ENCODE measurements at places on chromosomes 3 and 15.
A peak's percentile ranks its signal among the peaks of the same experiment; 100 is the strongest.

DNA sequence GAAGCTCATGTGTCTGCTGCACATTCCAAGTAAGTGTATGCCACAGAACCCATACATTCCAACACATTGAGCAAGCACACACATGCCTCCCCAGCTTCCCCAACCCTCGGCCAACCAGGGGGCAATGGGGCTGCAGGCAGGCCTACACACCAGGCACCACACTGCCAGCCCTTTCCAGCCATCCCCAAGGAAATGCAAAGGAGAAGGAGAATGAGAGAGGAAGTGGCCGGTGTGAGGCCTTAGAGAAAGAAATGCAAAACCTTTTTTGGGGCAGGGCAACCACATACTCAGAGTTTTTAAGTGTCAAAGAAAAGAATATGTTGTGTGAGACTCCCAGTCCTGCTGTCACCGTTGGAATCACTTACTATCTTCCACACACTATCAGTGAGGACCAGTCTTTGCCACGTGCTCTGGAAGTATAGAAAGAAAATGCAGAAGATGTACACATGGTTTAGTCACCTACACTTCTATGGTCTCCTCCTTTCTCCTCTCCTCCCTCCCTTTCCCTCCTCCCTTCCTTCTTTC lies 11.1 kb downstream of the IGF2BP2 start:
- DNase-seq = peak; percentile 72

DNA sequence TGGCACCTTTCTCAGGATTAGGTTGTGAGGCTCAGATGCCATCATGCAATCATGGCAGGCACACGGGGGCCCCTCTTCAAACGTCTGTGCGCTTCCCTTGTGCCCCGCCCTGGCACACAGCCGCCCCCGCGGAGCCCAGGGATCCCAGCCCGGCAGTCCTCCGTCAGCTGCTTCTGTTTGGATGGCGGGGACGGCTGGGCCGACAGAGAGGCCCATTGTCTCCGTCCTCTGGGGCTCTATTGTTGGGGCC lies 849 bp upstream of the HDAC11 start:
- DNase-seq = no peak

DNA sequence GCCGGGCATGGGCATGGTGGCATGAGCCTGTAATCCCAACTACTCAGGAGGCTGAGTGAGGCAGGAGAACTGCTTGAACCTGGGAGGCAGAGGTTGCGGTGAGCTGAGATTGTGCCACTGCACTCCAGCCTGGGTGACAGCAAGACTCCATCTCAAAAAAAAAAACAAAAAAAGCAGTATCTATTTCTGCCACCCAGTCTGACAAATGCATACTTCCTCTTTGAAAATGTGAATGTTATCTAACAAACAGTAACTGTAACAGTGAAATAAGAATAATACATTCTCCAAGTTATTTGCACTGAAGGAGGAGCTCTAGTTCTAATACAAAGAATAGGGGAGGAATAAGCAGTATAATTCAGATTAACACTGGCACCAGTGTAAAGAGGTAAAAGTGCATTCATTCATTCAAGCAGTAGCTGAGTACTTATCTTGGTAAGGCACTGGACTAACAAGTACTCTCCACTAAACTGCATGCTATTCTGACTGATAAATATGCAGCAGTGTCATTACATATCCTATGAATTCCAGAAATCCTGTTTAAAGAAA lies 12.9 kb downstream of the VPS13C start:
- DNase-seq = no peak

GRCh38 chr3:160765211-160765610 lies 9.2 kb downstream of the PPM1L start:
- no peak for DNase-seq

DNA sequence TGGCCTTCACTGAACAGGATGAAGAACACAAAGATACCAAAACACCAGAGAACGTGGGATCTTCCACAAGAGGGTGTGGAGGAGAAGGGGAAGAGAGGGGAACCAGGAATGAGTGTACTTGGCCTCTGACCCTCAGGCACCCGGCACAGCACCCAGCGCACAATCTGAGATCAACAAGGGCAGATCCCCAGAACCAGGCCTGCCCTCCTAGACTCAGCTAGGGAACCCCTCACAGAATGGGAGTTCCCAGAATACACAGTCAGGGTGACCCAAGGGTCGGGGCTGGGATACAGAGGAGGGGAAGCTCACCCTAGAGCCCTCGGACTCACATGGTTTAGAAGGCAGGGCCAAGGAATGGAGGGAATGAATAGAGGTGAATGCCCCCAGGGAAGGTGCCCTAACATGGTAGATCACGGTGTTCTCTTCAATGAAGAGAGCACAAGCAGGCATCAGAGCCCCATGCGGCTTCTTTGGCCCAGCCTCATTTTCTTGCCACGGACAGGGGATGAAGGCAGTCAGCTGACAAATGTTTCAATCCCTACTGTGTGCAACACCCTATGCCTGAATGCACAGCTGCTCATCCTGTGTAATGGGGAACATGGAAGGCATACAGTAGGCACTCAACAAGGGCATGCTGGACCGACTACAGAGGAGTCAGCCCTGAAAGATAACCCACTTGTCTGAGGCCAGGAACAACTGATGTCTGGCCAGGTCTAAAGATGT lies 13.1 kb downstream of the BMF start:
- no peak for DNase-seq

DNA sequence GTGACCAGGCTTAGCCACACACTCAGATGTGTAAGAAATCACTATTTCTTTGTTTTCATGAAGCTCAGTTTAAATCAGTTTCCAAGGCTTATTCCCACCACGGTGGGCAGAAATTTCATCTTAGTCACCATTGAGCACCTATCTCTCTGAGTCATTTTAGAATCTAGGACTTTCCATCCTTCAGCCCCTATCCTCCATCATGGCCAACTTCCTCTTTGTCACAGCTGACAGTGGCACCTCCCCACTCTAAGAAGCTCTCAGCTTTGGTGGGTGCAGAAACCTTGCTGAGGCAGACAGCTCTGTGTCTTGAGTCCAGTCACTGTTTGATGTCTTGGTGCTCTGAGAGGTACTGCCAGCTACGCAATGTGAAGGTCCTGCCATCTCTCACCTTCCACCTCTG lies 32.9 kb downstream of the SNTN start:
- no peak for DNase-seq

GRCh38 chr15:89371228-89372044 lies 36.8 kb upstream of the POLG start:
- no peak for DNase-seq

GRCh38 chr3:113791381-113791780 lies 44.5 kb downstream of the ATP6V1A start:
- no peak for DNase-seq

DNA sequence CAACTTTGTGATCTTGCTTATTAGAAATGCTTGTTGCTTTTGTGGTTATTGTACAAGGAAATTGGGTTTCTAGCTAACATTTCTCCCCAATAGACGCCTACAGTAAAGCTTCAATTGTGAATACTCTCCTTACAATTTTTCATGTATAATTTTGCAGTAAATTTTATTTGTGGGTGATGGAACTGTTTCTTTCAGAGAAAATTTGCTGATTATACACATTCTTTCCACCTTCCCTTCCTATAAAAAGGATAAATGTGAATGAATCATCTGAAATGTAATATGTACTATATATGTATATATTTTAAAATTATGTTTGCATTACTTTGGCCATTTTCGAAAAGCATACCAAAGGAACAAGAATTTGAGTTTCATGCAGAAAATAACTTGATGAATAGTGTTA lies 162.7 kb upstream of the CRBN start:
- DNase-seq = no peak

DNA sequence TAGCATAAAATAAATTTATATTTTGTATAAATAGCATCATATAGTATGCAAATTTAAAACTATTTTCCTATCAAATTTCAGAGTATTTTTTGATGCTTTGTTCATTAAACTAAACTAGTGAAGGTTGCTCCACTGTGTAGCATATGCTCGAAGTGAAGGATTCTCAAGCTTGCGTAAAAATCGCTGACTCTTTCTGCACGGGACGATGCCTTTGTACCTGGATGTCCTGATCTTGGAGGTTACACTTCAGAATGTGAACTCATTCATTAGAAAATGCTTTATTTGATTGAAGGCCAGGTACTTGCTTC lies 305.0 kb downstream of the WDR72 start:
- no peak for DNase-seq

GRCh38 chr15:92848852-92849598 lies 51.1 kb upstream of the CHD2 start:
- peak; percentile 85 for DNase-seq

GRCh38 chr3:120244834-120245225 lies 40.2 kb downstream of the GPR156 start:
- DNase-seq = no peak

DNA sequence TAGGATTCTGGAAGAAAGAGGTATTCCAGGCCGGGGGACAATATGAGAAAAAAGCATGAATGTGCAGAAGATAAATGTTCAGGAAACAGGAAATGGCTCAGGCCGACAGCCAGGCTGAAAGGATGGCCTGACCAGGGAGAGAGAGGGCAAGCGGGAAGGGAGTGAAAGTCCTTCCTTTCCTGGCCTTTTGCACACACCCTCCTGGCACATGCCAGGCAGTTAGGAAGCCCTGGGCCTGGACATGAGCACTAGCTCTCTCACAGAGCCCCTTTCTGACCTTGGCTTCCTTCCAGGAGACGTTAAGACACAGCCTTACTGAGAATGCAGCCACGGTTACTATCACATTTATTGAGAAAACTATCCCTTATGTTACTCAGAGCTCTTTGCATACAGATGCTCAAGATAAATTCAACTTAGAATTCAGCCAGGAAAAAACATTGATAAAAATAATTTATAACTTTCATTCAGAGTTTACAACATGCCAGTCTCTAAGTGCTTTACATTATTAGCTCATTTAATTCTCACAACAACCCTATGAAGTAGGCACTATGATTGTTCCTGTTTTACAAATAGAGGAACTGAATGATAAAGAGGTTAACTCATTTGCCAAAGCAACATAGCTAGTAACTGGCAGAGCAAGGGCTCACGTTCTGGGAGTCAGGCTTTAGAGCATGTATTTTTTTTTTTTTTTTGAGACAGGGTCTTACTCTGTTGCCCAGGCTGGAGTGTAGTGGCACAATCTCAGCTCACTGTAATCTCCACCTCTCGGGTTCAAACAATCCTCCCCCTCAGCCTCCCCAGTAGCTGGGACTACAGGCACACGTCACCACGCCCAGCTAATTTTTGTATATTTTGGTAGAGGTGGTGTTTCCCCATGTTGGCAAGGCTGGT lies 39.4 kb upstream of the SMAD3 start:
- peak; percentile 16 for DNase-seq

DNA sequence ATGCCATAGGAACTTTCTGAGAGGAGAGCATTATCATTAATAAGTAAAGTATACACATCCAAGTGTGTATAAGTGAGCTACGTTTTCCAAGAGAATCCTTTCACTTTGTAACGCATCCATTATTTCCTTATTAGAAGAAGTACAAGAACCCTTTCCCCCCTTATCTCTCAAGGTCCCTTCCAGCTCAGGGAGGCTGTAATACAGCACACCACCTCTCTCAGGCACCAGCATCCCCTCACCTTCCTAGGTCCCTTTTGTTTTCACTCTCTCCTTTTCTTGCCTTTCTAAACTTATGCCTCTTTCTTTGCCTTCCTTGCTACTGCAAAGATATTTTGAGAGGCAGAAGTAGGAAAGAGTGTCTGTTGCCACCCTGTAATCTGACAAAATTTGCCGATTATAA lies 446.0 kb downstream of the GRM7 start:
- DNase-seq = no peak

GRCh38 chr3:194275291-194275690 lies 75.8 kb downstream of the CPN2 start:
- no peak for DNase-seq
